ENCODE measurements at places on chromosomes 16 and 17.

DNA sequence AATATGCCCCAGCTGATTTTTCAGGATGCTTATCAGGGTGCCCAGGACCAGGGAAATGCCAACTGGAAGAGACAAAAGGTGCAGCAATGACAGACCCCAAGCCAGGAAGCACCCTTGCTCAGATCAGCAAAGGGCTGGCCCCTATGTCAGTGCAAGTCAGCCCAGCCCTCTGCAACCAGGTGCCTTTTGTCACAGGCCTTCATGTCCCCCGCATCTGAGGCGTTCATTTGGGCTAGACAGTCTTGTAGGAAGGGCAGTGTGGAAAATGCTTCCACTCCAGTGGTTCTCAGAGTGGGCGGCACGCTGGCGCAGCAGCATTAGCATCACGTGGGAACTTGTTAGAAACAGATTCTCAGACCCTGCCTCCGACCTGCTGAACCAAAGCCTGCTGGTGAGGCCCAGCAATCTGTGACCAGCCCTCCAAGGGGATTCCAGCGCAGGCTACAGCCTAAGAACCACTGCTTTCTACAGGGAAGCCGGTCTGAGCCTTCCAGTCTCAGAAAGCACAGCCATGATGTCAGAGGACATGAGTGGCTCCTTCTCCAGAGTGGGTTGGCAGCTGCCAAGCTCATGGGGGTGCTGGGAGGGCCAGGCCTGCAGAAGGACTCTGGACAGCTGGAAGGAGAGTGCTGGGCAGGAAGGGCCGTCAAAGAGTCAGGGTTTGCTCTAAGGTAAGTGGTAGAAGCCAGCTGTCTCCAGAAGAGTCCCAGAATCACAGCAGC is 13.1 kb downstream of the SLC47A2 start:
- no peak for DNase-seq

- peak; percentile 51 for DNase-seq
Observed at GRCh38 chr16:52912565-52913173, 140.0 kb downstream of the CHD9NB start.

- DNase-seq: no peak
Observed at GRCh38 chr16:86800894-86801293, 222.5 kb downstream of the FOXL1 start.

DNA sequence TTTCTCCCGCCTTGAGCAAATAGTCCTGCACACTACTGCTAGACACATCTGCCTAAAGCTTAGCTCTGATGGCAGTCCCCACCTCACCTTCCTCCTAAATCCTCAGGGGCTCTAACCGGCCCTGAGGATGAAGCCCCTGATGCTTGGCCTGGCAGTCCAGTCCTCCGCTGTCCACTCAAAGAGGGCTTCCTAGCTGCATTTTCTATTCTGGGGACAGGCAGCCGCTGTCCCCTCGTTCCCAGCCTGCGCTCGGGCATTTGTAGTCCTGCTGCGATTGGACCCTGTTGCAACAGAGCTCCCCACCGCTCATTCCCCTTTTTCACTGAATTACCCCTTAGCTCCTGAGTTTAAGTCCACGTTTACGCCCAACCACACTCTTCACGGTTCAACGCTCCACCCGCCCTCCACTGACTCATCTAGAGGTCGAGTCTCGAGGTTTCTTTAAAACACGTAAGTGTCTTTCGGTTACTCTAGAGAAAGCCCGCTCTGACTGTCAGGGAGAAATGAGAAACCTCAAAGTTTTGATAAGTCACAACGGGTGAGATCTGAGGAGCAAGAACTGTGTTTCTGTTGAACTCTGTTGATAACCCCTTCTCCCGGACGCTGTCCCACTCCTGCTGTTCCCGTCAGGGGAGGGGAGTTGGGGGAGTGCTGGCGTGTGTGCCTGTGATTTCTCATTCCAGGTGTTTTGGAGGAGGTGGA is 4.5 kb downstream of the CCR7 start:
- no peak for DNase-seq

- peak; percentile 62 for DNase-seq
Observed at GRCh38 chr16:53089434-53090285, 34.9 kb downstream of the CHD9 start.

GRCh38 chr16:52805559-52806168 is 247.0 kb downstream of the CHD9NB start:
- DNase-seq: no peak

DNA sequence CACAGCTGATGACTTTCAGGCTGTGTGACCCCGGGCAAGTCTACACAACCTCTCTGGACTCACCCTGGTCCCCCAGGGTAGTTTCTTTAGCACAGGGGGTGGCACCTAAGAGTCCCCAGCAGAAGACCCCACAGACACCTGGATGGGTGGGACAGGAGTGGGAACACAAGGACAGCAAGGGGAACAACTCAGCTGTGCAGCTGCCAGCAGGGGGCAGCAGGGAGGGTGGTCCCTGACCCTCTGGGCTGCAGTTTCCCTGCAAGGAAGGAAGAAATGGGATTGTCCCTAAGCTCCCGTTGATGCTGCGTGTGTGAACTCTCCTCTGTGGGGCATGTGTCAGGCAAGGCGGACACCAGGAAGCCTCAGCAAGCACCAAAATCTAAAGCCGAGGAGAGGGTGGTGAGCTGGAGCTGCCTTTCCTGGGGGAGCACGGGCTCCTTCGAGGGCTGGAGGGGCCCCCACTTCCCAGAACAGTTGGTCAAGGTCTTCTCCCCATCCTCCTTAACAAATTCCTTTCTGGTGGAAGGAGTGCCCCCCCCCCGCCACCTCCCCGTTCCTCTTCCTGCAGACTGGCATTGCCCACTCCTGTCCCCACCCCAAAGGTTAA is 24.1 kb upstream of the CDH5 start:
- DNase-seq: no peak
